Kidney (tissue), 22 donors: ENCODE measurements at places on chromosomes 6 and 20. TPM values are rescaled to one million over a fixed set of nuclear protein-coding genes. Genes with fewer than 3 reads are reported as not detected.

DNA sequence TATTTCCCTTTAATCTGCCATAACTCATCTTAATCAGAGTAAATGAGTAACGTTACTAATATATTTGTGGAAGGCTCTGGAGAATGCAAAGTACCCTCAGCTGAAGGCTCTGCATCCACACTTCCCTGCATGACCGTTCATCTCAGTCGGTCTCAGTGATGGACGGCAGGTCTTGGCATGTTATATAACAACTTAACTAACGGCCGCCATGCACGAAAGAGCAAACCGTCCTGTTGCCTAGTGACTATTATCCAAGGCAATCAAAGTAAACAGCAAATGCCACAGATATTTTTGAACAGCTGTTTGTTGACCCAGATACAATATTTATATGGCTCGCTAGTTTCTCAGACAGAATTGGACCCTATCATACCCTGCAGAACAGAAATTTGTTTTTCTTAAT is 194.9 kb upstream of the SMLR1 start:
- no peak for DNase-seq

The UBD gene
- total RNA-seq = 33.5 TPM

- DNase-seq = no peak
Observed at GRCh38 chr6:70651326-70651905, 16.3 kb upstream of the SMAP1 start.

The SLC32A1 gene
- not detected for total RNA-seq

DNA sequence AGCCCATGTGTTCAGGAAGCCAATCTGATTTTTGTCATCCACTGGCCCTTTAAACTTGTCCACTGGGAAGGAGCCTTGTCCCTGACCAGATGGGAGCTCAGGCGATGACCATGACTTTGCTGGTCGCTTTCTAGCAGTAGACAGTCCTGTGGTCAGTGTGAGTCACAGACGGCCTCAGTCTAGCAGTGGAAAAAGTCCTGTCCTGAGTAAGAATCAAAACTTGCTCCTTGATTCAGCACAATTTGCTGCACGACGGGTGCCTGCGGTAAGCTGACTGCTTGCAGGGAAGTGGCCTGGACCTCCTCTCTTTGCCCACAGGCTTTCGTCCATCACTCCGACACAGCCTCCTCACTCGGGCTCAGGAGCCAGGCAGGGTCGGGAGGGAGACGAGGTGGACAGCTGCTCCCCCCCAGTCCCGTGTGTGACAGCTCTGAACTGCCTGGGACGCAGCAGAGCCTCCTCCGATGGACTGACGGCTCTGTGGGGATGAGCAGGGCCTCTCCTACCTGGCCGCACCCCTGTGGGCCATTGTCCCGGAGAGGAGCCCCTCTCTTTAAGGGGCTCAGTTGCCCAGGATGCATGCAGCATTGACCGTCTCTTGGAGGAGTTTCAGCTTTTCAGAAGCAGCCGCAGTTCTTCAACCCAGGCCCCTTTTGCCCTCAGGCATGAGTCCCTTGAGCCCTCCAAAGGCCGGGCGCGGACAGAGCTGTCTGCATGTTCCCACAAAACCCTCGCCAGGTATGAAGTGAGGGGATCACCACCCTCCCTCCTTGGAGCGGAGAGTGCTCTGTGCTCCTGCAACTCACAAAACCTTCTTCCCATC is 209.2 kb downstream of the ANKRD60 start:
- no peak for DNase-seq

The CLVS2 gene
- total RNA-seq = not detected

The SIRPG gene
- 2.5 TPM for total RNA-seq

DNA sequence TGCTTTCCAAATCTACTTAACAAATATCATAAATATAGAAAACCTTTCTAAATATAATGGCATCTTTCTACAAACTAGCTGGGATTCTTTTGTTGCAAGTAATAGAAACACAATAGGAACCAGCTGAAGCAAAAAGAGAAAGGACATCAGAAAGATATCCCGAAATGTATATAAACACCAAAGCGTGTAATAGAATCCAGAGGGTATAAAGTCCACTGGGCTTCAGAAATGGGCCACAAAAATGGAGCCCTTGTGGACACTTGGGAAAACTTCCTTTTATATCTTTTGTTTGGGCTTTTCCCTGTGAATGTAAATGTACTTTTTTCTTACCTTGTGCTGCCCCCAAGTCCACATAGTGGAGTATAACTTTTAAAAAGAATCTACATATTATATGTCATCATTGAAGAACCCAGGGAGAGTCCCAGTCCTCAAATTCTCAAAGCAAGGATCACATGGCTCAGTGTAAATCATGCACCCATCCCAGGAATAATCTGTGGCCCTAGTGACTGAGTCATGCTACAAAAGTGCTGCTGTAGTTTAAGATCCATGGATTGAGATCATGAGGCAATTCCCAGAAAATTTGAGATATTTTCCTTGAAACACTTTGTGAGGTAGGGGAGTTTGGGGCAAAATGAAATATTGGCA is 457.0 kb downstream of the EPM2A start:
- no peak for DNase-seq
